ENCODE measurements at places on chromosomes 16 and 17.

- DNase-seq: no peak
These were observed 83.0 kb downstream of the IRF8 start for GRCh38 chr16:85981826-85982562.

DNA sequence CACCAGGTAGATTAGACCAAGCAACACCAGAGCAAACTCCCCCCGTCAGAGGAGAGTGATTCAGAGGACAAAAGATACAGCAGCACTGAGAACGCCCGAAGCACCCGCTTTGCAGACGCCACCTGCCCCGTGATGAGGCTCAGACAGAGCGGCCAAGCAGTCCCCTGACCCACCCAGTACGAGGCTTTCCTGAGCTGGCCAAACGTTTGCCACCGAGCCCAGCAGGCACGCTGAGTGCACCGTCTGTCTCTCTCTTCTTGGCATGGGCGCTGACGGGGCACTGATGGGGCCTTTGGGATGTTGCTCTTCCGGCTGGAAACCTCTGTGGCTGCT, 19.4 kb upstream of the WDR45B start:
- DNase-seq: no peak

- no peak for DNase-seq
These were observed 4.7 kb upstream of the RPRML start for GRCh38 chr17:46983782-46984181.

DNA sequence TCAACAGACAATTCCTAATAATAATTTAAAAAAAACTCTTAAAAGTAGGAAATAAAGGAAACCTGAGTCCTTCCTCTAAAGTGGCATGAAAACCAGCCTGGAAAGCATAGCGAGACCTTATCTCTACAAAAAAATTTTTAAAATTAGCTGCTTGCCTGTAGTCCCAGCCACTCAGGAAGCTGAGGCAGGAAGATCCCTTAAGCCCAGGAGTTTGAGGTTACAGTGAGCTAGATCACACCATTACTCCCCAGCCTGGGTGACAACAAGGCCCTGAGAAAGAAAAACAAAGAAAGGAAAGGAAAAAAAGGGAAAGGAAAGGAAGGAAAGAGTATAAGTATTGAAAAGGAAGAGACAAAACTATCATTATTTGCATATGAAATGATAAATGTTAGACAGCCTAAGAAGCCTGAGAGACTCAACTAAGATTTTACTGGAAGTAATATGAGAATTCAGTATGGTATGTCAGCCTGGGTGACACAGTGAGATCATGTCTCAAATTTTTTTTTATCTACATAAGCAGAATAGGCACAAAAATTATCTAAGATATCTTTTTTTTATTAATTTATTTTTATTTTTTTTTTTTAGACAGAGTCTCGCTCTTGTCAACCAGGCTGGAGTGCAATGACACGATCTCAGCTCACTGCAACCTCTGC, 113.0 kb downstream of the GOSR1 start:
- DNase-seq: no peak

GRCh38 chr17:55584055-55584685, 72.9 kb upstream of the SMIM36 start:
- no peak for DNase-seq

DNA sequence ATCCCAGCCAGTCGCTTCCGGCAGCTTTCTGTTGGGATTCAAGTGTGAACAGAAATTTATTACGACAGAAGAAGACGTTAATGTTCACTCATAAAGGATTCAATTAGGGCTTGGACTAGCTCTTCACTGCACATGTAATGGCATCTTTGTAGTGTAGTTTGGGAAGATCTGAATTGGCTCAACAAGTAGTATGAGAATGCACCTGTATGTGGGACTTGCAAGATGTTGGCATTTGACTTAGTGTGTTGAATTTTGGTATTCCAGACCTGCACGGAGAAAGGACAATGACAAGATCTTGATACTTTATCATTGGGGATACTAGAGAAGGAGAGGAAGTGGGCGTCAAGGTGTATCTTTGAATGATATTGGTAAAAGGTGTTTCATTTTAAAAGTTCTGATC, 1.2 kb downstream of the PSMD11 start:
- no peak for DNase-seq

DNA sequence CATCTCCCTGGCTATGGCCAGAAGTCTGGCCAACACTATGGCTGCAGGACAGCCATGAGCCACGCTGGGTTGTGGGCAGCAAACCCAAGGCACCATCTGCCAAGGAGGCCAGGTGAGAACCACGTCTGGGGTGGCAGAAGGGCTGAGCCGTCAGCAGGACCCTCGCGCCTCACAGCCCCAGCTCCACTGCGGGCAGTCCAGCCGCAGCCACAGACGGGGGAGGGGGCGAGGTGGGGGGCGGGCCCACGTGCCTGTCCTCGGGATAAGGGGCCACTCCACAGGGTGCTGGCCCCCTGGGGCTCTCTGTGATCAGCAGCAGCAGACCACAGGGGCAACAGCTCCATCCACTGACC, 6.5 kb upstream of the BAIAP2 start:
- DNase-seq: no peak

- DNase-seq: no peak
These were observed 5.5 kb upstream of the TMEM92 start for GRCh38 chr17:50268743-50269275.

DNA sequence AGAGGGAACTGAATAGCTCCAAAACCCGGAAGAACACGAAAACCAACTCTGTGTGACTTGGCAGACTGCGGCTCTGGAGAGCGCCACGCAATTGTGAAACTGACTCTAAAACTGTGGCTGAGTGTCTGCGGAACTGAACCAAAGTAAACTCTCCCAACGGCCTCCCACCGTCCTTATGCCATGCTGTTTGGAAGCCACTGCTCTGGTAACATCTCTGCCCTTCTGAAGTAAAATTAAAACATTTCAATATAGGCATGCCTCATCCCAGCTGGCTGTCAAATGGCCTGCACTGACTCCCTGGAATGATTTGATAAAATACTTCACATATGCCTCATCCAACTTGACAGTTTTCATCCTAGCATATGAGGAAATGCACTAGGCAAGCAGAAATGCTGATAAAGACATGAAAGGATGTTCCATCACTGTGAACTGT, 70.2 kb downstream of the PARN start:
- no peak for DNase-seq

DNA sequence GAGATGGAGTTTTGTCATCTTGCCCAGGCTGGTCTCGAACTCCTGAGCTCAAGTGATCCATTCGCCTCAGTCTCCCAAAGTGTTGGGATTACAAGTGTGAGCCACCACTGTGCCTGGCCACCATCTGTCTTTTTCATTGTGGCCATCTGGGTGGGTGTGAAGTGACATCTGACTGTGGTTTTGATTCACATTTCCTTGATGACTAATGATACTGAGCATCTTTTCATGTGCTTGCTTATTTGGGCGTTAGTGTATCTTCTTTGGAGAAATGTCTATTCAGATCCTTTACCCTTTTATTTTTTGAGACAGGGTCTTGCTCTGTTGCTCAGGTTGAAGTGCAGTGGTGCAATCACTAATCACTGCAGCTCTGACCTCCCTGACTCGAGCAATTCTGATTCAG, 53.9 kb upstream of the ERN1 start:
- no peak for DNase-seq

- no peak for DNase-seq
These were observed 16.9 kb upstream of the CYTH1 start for GRCh38 chr17:78798695-78799559.

GRCh38 chr17:13429201-13429600, 172.5 kb downstream of the HS3ST3A1 start:
- no peak for DNase-seq

- no peak for DNase-seq
These were observed 53.6 kb downstream of the NUP88 start for GRCh38 chr17:5365831-5366230.

GRCh38 chr16:29651774-29652349, 11.2 kb upstream of the SPN start:
- DNase-seq: no peak

- DNase-seq: no peak
These were observed 41.4 kb downstream of the CNTNAP4 start for GRCh38 chr16:76318565-76318964.

DNA sequence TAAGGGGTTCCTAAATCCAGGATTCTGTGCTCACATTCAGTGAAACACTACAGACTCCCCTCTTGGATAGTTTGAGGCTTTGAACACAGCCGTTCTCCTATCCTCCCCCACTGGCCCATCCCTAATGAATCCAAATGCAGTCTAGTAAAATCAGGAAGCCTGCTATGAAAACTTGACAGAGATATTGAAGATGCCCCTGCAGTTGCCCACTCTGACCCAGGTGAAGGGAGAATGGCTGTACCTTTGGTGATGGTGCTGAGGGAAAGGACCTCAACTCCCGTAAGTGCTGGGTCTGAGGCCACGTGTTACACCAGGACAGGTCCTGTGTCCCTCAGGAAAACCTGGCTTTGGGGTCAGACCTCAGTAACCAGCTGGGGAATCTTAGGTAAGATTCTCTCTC, 54.4 kb downstream of the SF3B3 start:
- DNase-seq: no peak

GRCh38 chr17:31660684-31661083, 198.4 kb downstream of the COPRS start:
- no peak for DNase-seq

GRCh38 chr17:67047382-67047781, 3.0 kb downstream of the CACNG1 start:
- DNase-seq: no peak

- no peak for DNase-seq
These were observed 15.3 kb upstream of the ALDH3A1 start for GRCh38 chr17:19763416-19763815.

DNA sequence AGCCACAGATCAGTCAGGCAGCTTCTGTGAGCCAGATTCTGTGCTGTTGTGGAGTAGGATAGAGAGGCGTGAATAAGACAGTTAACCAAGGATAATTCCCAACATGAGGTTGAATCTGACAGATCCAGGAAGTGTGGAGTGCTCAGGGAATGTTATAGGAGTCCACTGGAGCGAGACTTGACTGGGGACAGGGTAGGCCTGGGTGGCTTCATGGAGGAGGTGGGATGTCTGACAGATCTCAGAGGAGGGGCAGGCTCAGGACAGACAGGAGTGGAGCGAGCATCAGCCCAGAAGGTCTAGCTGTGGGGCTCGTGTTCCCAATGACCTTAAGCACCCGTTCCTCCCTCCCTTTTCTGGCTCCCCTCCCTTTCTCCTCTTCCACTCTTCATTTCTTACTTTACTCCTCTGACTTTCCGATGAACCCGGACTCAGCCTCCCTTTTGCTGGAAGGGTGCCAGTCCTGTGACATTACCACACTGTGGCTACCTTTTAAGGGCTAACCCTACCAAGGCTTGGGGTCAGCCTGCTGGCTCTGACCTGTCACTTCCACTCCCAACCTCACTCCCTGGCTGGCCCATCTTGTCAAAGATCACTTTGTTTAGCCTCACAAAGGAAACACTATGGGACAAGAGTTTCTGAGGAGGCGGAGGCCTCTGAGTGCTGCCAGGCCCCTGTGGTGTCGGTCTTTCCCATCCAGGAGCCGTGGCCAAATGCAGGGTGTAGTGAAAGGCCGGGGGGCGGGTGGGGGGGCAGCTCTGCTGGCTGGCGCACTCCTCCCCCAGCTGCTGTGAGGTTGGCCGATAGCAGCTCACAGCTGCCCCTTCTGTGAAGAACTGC, 28.5 kb upstream of the EFCAB13 start:
- no peak for DNase-seq

GRCh38 chr17:1941272-1942065, 83.7 kb downstream of the RTN4RL1 start:
- no peak for DNase-seq

- no peak for DNase-seq
These were observed 115.1 kb upstream of the PMFBP1 start for GRCh38 chr16:72286936-72287620.

GRCh38 chr17:17785407-17785806, 51.4 kb downstream of the SREBF1 start:
- DNase-seq: no peak

GRCh38 chr16:85347213-85347591, 234.9 kb upstream of the CIBAR2 start:
- DNase-seq: no peak

GRCh38 chr16:81238296-81239011, at the start of gene BCO1:
TSS of gene BCO1 (plus strand) at chr16:81238689. CDS start at chr16:81238909, 220 bp downstream.
- DNase-seq: no peak

- no peak for DNase-seq
These were observed 19.2 kb upstream of the EMP2 start for GRCh38 chr16:10599626-10600025.

GRCh38 chr17:39595294-39595693, 12.4 kb downstream of the NEUROD2 start:
- DNase-seq: no peak

DNA sequence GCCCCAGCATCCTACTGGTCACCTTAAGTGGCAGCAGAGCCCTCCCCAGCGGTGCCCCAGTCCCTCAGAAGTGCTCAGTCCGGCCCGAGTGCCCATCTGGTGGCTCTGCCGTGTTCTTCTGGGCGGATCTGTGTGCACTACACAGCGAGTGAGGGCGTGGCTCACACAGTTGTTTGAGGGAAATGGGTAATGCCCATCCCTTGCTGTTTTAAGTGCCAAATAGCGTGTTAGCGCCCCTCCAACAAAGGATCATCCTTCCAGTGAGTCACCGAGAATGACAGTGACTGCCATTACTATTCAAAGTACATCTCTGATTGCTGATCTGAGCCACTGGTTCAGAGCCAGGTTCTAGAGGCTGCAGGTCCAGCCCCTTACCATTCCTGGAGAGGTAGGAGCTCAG, 152.0 kb downstream of the LGALS9B start:
- no peak for DNase-seq

- no peak for DNase-seq
These were observed 5.4 kb upstream of the CRYBA1 start for GRCh38 chr17:29240968-29241963.

DNA sequence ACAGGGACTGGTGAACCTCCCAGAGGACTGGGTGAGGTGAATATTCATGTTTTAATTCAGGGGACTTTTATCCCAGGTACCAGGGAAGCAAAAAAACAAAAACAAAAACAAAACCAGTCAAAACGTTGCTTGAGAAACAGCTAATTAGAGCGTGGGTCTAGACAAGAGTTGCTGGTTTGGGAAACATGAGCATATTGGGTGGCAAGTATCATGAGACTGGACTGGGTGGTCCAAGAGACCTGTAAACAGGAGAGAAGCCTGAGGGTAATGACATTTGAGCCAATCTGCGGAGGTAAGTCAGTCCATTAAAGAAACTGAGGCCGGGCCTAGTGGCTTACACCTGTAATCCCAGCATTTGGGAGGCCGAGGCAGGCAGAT, 11.5 kb upstream of the BPTF start:
- DNase-seq: no peak

GRCh38 chr16:79618692-79619050, 18.1 kb upstream of the MAF start:
- DNase-seq: no peak

GRCh38 chr16:78570399-78571141, 471.1 kb downstream of the WWOX start:
- no peak for DNase-seq

DNA sequence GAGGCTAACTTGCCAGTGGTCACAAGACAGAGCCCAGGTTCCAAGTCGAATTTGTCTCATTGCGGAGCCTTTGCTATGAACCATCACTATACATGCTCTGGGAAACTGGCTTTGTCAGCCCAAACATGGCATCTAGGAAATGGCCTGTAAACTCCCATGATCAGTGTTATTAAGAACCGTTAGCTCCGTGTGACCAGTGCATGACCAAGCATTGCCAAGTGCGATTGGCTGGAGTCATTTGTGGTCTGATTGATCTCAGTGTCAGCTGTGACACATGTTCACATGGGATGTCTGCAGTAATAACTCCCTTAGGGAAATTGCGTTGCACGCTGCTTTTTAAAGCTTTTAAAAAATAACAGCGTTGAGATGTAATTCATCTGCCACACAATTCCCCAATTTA, 18.6 kb upstream of the CDH3 start:
- no peak for DNase-seq
